ENCODE measurements at places on chromosomes 13 and 19.

- no peak for DNase-seq
These were observed 1019.4 kb upstream of the SLC10A2 start for GRCh38 chr13:104085611-104086010.

DNA sequence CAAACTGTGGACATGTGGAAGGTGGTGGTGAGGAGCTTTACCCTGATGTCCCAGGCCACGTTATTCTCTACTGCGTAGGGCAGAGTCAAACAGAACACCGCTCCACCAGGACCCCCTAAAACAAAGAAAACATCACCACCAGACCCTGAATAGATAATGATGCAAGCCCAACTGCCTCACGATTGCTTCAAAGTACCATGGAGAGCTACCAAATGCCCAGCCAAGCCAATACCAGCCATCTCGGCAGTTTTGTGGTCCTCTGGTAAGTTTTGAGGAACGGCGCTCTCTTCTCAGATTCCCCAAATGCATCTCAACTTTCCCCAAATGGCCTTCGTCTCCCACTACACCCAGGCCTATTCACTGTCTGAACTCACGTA, 5.6 kb downstream of the RANBP3 start:
- DNase-seq: no peak

GRCh38 chr13:111344471-111345191, 24.2 kb downstream of the TEX29 start:
- DNase-seq: peak; percentile 42

DNA sequence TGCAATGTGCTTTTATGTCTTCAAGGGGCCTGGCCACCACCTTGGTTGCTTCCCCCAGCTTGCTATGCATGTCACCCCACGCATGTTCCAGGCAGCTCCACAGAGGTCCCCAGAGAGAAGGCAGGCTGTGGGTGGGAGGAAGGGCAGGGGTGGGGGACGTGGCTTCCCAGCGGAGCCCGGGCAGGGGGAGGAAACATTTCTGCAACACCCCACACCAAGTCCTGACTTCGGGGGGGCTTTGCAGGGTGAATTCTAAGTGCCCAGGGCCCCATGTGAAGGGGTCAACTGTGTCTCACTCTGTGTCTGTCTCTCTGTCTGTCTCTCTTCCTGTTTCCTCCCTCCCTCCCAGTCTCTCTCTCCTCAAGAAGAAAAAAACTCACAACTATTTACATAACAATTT, 39.6 kb downstream of the LTBP4 start:
- DNase-seq: peak; percentile 58

DNA sequence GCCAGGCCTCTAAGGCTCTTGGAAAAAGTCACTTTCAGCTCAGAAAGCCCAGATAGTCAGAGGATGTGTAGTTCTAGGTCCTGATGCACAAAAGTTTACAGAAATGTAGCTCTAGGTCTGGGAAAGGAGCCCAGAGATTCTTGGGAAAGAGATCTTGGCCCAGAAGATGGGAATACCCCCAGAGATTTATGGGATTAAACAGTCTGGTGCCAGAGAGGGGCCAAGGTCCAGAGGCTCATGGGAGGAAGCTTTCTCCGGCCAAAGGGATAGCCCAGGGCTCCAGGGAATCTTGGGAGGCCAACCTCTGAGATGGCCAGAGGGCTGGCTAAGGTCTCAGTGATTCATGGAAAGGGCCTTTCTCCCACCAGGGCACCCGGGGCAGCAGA, 15.2 kb downstream of the BCAT2 start:
- DNase-seq: no peak

DNA sequence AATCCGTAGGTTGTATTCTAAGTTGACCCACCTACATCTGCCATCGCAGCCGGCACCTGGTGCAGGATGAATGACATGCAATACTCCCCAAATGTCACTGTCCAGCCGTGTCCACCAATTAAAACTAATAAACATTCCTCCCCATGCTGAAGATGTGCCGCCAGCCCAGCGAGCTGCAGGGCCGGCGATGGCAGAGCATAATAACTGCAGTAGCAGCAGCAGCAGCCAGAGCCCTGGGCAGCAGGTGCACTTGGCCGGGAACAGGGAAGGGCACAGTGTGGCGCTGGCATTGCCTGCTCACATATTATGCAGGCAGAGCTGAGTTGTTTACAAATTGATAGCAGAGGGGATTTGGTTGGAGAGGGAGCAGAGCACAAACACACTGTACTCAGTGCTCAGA, 754.9 kb downstream of the OLFM4 start:
- DNase-seq: no peak

DNA sequence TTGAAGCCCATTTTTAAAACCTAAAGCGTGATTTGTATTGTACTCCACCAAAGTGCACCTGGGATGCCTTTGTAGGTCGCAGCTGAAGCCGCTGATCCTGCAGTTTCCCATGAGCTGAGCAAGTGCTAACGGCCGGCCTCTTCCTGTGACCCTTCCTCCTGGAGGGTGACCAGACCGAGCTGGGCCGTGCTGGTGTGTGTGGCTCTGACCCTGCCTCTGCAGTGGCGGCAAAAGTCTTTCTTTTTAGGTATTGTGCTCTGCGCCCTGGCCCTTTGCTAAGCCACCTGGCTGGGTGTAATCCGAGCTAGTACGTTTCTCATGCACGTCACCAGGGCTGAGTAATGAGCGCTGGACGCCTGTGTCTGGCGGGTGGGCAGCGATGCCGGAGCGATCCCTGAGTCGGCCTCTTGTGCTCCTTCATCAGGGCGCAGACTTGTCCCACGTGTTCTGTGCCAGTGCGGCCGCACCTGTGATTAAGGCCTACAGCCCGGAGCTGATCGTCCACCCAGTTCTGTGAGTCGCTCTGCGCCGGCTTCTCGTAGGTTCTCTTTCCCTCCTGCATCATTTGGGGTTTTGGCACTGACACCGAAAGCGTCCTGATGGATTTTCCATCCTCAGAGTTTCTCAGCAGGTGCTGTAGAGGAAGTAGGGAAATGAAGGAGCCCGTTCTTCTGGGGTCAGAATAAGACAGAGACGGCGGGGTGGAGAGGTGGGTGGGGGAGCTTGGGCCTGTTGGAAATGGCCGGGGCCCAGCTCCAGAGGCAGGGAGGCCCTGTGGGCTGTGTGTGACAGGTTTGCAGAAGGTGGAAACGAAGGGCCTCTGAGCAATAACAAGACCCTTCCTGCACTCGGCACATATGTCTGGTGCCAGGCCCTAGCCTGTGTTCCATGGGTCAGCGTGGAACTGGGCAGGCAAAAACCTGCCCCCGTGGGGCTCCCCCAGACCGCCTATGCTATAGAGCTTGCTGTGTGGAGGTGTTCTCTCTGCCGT, 9.7 kb downstream of the NAXD start:
- no peak for DNase-seq

- peak; percentile 75 for DNase-seq
These were observed 46.1 kb upstream of the GPC6 start for GRCh38 chr13:93180356-93180969.

DNA sequence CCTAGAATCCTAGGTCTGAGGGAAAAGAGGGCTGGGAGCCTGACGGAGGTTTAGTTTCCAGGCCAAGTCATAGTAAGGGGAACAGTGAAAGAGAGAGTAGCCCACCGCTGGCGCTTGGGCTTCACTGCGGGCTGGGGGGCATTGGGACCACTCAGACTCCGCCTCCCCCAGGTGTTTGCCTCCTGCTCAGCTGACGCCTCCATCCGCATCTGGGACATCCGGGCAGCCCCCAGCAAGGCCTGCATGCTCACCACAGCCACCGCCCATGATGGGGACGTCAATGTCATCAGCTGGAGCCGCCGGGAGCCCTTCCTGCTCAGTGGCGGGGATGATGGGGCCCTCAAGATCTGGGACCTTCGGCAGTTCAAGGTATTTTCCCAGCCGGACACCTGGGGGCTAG, 4.5 kb upstream of the KCNJ14 start:
- no peak for DNase-seq

- peak; percentile 98 for DNase-seq
These were observed 44.8 kb downstream of the ANKRD10 start for GRCh38 chr13:110869805-110870706.

DNA sequence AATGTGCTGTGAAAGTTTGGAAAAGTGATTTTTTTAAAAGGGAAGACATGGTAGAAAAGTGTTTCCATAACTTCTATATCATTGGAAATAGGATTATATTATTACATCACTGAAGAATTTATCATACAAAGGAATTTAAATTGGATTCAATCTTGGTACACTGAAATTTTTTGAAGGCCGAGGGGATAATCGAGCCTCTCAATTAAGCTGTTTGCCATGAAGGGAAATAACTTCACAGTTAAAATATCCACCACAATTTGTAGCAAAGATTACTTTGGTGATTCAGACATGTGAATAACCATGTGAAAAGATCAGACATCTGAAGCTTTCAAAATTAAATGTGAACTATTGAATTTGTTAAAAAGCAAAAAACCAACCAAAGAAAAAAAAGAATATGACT, 215.3 kb downstream of the KLF5 start:
- DNase-seq: peak; percentile 78

GRCh38 chr13:21670006-21670882, 629 bp upstream of the FGF9 start:
- DNase-seq: peak; percentile 49

GRCh38 chr13:29689548-29689947, 94.1 kb upstream of the SLC7A1 start:
- DNase-seq: no peak

DNA sequence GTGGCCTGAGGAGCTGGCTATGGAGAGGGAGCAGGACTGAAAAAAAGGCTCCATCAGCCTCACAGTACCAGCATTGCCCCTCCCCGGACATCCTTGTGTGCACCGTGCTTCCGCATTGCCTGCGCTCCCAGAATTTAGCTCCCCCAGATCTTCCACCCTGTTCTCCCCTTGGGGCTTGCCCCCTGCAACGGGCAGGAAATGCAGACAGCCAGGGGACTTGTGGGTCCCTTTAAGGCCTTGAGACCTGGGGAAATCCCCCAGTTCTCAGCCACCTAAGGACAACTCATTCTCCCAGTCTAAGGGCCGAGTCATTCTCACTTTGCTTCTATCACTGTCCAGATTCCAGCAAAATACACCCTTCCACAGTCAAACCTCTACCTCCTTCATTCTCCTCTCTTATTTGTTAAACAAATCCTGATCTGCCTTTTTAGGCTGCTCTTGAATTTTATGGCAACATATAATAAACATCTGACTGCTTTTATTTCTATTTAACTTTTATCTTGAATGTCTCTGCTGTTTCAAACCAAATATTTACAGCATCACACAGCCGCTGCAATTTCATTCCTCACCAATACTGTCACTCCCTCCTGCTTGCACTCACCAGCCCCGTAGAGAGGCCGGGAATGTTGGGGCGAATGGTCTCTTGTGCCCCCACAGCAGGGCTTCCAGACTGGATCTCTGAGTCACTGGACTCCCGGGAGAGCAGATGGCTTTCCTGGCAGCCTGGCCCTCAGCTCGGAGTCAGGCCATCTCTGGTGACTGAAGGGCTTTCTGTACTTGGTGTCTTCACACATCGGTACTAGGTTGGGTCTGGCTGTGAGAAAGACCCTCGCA, 221.9 kb downstream of the TSHZ3 start:
- DNase-seq: peak; percentile 99

DNA sequence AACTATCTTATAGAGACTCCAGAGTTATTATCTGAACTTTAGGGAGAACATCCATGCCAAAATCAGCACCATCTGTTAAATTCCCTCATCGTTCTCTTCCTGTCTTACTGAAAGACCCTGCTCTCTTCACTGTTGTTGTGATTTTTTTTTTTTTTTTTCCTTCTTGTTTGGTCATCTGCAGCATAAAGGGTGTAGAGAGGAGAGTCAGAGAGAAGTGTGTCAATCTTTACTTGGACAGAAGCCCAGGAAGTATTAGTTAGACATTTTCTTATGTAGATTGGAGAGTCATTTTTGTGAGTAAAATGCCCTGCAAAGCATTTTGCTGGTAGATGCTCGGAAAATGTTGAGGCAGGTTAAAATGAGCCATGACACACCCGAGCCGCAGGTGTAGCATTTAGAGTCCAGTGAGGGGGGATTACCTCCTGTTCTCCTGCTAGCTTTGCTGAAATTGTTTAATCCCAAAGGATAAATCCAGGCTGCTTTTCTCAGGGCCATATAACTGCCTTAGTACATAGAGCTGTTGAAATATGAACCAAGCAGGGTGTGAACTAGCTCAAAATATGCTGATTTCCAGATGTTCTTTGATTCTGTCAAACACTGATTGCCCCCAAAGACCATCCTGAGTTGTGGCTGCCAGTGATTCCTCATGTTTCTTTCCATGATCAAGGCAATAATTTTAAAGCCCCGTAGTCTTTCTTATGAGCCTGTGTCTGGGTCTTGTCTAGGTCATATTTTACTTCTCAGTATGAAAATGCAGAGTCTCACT, 143.5 kb downstream of the DCT start:
- no peak for DNase-seq

- no peak for DNase-seq
These were observed 7.6 kb upstream of the BICRA start for GRCh38 chr19:47601180-47601904.

GRCh38 chr13:56659041-56659471, 481.7 kb upstream of the PRR20A start:
- no peak for DNase-seq

DNA sequence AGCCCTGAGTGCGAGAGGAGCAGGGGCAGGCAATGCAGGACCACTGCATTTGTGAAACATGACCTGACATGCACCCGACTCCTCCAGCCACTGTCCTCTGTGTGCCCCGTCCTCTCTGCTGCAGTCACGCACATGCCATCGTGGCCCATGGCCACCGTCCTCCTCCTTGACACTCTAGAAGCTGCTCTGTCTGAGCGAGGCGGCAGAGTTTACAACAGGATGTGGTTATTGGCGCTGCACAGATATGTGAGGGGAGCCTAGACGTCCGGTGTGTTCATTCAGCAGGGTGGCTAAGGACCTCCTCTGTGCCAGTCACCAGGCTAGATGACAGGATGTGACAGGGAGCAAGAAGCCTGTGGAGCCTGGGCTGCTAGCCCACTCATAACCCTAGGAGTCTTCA, 277.8 kb downstream of the FOXO1 start:
- peak; percentile 28 for DNase-seq

GRCh38 chr13:78054157-78054556, 135.5 kb upstream of the EDNRB start:
- DNase-seq: no peak

- DNase-seq: peak; percentile 79
These were observed 226.1 kb downstream of the RFC3 start for GRCh38 chr13:34044041-34044440.

DNA sequence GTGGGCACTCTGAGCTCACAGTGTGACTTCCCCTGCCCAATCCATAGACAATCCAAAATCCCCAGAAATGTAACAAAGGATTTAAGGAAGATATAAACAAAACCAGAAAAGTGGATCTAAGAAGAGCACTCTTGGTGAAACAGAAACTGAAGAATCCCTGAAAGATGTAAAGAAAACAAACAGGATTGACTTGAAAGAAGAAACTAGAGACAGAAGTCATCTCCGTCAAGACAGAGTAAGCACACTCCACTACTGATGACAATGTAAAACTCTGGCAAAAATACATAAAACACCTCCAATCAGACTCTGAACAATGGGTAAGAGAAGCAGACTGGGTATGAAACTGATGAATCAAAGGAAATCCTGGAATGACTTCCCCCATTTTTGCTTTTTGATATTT, 13.5 kb downstream of the TUBGCP3 start:
- DNase-seq: no peak

GRCh38 chr13:112651750-112652511, 37.9 kb upstream of the ATP11A start:
- DNase-seq: no peak

GRCh38 chr13:75838366-75839005, 202.4 kb downstream of the LMO7 start:
- DNase-seq: no peak

Measured in fibroblast of skin of scalp (primary cell).